ENCODE measurements at places on chromosomes 2 and 18. TPM values are rescaled to one million over a fixed set of nuclear protein-coding genes. Genes with fewer than 3 reads are reported as not detected.
A peak's percentile ranks its signal among the peaks of the same experiment; 100 is the strongest.

GALR1 gene
- not detected for total RNA-seq

DNA sequence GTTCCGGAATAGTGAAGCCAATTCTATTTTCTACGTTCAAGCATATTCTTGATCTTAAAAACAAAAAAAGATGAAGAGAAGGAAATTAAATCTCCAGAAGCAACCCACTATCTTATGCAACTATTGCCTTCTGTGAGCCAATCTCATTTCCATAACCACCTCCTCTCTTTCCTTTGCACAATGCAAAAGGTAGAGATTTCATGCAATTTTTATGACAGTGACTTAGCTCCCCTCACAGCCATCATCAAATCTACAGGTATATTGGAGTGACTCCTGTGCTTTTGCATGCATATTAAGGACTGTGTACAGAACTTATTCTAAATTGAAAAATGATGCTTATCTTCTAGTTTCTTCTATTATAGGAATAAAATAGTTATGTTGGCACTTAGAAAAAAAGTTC, 191.8 kb downstream of the DCC start:
- DNase-seq: no peak

GRCh38 chr18:30971338-30971956, 71.1 kb downstream of the DSC3 start:
- peak; percentile 32 for DNase-seq

NT5C1B gene
- not detected for total RNA-seq

GRCh38 chr18:34158881-34159690, 65.6 kb downstream of the NOL4 start:
- DNase-seq: no peak

UGT1A8 gene
- not detected for total RNA-seq

GRCh38 chr2:233082222-233082930, 22.2 kb downstream of the INPP5D start:
- no peak for DNase-seq

ANKRD23 gene
- 1.1 TPM for total RNA-seq

DNA sequence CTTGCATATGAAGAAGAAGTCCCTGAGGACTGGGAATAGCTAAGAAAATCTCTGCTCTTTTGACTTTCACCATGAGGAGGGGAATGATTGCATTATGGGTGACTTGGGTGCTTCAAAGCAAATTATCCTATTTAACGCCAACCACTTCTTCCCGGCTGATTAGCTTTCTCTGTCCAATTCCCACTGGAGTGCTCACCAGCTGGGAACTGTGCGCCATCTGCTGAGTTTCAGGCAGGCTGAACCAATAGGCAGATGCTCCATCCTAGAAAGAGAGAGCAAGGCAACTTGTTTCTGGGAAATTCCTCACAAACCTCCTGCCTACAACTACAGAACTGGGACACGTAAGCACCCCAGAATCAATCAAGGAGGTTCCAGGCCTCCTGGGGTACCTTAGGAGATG, 49.4 kb downstream of the POLE4 start:
- DNase-seq: no peak

GRCh38 chr2:157596992-157597681, 31.5 kb downstream of the ACVR1C start:
- peak; percentile 6 for DNase-seq

GULP1 gene
- total RNA-seq: 2.6 TPM

DNA sequence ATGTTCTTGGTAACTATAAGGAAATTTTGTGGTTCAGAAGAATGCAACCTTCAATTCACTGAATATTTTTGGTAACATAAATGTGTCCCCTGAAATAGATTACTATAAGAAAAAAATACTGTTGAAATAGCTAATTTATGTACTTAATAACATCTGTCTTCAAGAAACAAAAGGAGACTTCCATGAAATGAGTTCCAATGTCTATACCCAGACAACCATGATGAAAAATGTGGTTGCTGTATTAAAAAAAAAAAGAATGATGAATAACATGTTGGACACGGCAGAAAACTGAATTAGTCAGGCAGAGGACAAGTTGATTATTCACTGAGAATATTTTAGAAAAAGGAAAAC, 98.5 kb downstream of the TACR1 start:
- DNase-seq: no peak

CCL20 gene
- total RNA-seq: 0.89 TPM

MERTK gene
- total RNA-seq: 14.0 TPM

ITGB6 gene
- not detected for total RNA-seq

- no peak for DNase-seq
These were observed 219.7 kb upstream of the EPHA4 start for GRCh38 chr2:221791844-221792243.

DNA sequence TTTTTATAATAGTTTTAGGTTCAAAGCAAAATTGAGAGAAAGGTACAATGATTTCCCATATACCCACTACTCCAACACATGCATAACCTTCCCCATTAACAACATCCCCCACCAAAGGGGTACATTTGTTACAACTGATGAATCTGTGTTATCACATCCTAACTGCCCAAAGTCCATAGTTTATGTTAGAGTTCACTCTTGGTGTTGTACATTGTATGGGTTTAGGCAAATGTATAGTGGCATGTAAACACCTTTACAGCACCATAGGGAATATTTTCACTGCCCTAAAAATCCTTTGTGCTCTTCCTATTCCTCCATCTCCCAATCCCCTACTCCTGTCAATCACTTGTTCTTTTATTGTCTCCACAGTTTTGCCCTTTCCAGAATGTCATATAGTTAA, 471.6 kb downstream of the CPS1 start:
- no peak for DNase-seq

- no peak for DNase-seq
These were observed 123.0 kb upstream of the SERPINE2 start for GRCh38 chr2:224162122-224162521.

DNA sequence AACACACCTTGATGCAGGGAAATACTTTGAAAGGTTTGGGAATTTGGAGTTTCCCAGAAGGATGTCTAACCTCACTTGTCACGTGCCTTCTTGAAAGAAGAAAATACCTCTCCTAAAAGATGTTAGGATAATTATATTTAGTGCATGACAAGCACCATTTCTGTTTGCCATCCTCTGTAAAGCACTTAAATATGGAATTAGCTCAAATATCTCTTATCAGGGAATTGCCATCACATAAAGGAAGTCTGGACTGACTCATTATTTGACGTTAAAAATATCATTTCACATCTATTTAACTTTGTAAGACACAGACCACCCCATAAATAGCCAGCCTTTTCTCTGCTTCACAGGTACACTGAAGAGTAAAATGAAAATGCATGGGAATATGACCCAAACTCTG, 140.1 kb downstream of the STK39 start:
- no peak for DNase-seq

GRCh38 chr18:673317-673716, 15.9 kb downstream of the TYMS start:
- no peak for DNase-seq

DNA sequence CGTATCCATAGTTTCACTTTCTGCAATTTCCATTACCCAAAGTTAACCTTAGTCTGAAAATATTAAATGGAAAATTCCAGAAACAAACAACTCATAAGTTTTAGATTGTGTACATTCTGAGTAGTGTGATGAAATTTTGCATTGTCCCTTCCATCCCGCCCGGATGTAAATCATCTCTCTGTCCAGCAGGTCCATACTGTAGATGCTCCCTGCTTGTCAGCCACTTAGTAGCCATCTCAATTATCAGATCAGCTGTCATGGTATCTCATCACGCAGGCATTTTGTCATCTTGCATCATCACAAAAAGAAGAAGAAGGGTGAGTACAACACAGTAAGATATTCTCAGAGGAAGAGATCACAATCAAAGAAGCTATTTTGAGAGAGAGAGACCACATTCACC, 185.0 kb upstream of the STK17B start:
- DNase-seq: peak; percentile 46

- no peak for DNase-seq
These were observed 92.5 kb downstream of the PRPF40A start for GRCh38 chr2:152624805-152625204.

DNA sequence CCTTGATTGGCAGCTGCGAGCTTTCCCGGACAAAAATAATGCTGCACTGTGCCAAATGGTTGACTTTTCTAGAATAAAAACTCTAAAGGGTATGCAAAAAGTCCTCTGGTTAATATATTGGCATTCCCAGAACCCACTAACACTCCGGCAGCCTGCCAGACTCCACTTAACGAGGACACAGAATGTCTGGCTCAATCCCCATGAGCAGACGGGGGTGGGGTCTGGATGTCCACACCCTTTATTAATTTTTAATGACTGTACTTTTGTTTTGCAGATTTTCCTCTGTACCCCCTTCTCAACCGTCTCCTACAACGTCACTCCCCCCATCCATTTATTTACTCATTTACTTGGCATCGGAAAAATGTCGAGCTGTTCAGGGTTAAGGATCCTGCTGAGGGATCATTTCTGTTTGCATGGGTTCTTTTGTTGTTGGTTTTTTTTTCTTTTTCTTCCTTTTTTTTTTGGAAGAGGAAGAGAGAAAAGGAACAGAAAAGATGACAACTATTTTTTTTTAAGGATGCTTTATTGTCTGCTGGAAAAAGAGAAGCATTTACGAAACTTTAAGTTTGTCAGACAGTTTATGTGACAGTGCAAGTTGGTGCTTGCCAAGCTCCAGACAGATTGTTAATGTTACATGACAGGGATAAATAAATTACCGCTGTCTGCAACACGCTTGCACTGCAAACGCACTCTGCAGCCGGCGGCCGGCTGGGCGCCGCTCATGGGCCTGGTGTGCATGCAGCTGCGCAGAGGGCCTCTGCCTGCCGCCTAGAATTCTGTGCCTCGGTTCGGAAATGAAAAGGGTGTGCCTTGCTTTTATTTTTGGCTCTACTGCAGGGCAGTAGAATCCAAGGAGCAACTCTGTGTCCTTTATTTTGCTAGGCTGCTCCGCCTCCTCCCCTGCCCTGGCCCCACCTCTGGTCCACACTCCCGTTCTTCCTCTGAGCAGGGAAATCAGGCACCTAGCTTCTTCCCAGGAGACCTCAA, 3.6 kb downstream of the LDLRAD4 start:
- no peak for DNase-seq

- DNase-seq: no peak
These were observed 119.7 kb downstream of the GAREM1 start for GRCh38 chr18:32351032-32351431.

DNA sequence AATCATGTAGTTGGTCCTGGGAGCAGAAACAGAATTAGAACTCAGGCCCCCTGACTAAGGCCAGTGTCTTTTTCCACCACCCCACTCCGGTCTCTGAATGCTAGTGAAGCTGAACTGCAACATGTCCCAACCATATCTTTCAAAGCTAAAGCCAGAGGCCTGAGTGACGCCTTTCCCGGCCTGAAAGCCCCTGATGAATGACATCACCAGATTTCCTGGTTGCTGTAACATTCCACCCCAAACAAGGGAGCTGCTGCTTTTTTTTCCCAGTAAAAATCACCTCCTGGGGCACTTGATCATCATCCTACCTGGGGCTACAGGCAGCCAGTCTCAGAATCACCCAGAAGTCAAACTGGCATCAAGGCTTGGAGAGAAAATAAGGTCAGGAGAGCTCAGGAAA, 162.7 kb downstream of the ARL4C start:
- DNase-seq: peak; percentile 61

- DNase-seq: no peak
These were observed 240.2 kb downstream of the SH3BP4 start for GRCh38 chr2:235191978-235192377.

NAGK gene
- 51.0 TPM for total RNA-seq

GRCh38 chr18:78528411-78529258, 451.0 kb upstream of the SALL3 start:
- no peak for DNase-seq

DNA sequence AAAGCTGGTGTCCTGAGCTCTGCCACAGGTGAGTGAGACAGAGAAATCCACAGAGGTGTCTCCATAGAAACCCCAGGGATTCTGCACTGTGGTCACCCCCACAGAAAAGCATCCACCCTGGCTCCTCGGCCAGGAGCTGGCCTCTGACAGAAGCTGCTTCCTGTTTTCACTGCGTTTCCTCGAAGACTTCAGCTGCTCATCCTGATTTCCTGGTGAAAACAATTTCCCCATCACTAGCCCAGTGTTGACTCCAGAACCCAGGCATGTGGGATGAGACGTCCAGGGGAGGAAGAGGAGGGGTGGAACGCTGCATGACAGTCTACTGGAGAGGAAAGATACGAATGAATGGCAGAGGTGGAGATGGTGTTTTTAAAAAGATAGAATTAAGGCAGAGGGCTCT, 60.3 kb upstream of the GPR45 start:
- DNase-seq: no peak

LYPD1 gene
- total RNA-seq: 0.13 TPM

DNA sequence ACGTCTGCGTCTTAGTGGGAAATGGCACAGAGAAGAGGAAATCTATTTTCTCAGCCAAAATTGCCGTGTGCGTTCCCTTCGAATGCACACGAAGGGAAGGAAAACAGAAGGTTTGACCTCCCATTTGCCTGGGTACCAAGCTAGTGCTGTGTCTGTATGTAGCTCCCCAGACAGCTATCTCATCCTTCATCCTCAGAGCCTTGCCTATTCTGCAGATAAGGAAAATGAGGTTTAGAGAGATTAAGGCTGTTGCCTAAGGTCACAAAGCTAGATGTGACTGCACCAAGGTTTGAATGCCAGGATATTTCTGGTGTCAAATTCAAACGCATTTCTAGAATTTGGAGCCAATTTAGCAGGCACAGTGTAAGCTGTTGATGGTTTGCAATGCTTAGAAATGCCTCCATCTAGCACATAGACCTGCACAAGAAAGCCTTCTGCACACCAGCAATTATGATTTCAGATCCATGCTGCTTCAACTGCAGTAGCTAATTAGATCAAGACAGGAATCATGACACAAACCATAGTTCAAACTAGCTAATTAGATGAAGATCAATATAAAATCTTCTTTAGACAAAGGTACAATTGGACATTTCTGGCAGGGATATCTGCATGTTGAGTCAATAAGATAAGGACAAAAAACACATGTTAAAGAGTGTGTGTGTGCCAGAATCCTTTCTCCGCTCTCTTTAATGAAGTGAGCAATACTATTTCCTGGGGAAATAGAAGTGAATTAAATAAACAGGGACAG, 115.1 kb downstream of the CMPK2 start:
- DNase-seq: no peak

DNA sequence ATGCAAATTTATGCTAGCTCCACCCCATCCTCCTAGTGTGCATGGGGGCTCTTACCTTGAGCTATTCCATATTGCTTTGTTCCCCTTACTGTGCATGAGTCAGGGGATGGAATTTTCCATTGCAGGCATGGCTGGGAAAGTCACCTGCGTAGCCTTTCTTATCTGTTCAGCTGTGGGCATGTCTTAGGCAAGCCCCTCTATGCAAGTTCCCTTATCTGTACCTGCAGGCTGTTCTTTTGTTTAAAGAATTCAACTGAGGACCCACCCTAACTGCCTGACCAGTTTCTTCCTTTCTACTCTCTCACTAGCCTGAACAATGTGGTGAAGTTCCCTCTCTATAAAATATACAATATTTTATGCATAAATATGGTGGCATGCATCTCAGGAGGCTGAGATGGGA, 54.2 kb upstream of the CDCA7 start:
- no peak for DNase-seq

GRCh38 chr2:10779776-10780490, 32.7 kb downstream of the PDIA6 start:
- DNase-seq: no peak

DNA sequence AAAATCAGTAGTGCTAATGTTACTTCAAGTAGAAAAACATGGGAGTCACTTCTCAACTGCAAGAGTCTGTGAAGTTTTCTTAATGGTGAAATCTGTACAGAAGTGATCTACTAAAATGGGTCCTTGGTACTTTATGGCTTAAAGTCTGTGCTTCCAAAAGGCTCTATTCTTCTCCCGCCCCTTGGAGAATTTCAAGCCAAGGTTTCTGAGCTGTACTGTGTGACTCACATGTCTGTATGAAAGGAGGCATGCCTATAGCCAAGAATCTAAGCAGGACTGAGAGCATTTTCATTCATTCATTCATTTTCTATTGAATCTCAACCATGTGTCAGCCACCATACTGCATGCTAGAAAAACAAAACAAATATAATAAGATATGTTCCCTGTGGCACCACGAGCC, 19.8 kb upstream of the DDX18 start:
- DNase-seq: no peak
